ENCODE measurements at places on chromosomes 1 and 21.
A peak's percentile ranks its signal among the peaks of the same experiment; 100 is the strongest.

DNA sequence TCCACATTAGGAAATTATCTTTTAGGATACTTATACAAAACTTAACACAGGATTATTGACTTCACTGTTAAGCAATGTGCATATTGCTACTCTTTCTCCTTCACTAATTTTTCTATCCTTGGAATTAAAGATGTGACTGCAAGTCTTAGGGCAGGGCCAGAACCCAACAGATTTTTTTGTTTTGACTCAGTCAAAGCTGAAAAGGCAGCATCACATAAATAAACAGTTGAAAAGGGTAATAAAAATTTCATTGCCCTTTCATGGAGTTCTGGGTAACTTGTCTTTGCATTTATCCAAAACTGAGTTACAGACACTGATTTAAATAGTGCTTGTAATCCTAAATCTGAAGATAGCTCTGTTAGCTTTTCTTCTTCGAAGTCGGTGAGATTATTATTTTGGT is 1.9 kb upstream of the TMEM35B start:
- no peak for DNase-seq

- peak; percentile 21 for DNase-seq
Observed at GRCh38 chr21:17660452-17660851, 47.8 kb upstream of the BTG3 start.

- DNase-seq: no peak
Observed at GRCh38 chr1:211231873-211232272, 27.3 kb upstream of the RCOR3 start.

DNA sequence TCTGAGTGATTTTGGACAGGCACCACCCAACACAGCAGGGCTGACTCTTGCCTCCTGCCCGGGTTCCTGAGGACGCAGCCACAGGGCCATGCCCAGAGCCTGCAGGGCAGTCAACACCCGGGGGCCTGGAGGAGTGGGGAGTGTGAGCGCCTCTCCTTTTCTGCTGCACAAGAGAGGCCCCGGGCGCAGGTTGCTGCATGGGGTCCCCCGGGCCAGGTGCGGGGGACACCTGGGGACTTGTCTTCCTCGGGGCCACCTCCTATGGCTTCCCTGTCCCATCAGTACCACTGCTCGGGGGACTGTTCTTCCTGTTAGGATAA is 6.9 kb upstream of the TTC34 start:
- no peak for DNase-seq

GRCh38 chr1:6753320-6754140 is 31.7 kb upstream of the CAMTA1 start:
- DNase-seq: no peak

- DNase-seq: no peak
Observed at GRCh38 chr21:21045518-21045917, 47.3 kb downstream of the NCAM2 start.

GRCh38 chr21:17466166-17466565 is 46.7 kb upstream of the CXADR start:
- DNase-seq: peak; percentile 68

GRCh38 chr21:45988366-45989347 is 7.1 kb downstream of the COL6A1 start:
- no peak for DNase-seq

- DNase-seq: no peak
Observed at GRCh38 chr1:205444300-205444930, 11.4 kb downstream of the BLACAT1 start.

GRCh38 chr21:35461700-35462099 is 412.6 kb upstream of the RUNX1 start:
- DNase-seq: no peak

GRCh38 chr1:91979383-91979782 is 30.2 kb downstream of the BRDT start:
- DNase-seq: no peak

GRCh38 chr1:78038491-78038939 is 7.3 kb upstream of the GIPC2 start:
- no peak for DNase-seq

GRCh38 chr1:41009466-41009865 is 12.1 kb downstream of the SLFNL1 start:
- DNase-seq: no peak

- peak; percentile 42 for DNase-seq
Observed at GRCh38 chr1:116855191-116855619, 54.5 kb upstream of the PTGFRN start.

DNA sequence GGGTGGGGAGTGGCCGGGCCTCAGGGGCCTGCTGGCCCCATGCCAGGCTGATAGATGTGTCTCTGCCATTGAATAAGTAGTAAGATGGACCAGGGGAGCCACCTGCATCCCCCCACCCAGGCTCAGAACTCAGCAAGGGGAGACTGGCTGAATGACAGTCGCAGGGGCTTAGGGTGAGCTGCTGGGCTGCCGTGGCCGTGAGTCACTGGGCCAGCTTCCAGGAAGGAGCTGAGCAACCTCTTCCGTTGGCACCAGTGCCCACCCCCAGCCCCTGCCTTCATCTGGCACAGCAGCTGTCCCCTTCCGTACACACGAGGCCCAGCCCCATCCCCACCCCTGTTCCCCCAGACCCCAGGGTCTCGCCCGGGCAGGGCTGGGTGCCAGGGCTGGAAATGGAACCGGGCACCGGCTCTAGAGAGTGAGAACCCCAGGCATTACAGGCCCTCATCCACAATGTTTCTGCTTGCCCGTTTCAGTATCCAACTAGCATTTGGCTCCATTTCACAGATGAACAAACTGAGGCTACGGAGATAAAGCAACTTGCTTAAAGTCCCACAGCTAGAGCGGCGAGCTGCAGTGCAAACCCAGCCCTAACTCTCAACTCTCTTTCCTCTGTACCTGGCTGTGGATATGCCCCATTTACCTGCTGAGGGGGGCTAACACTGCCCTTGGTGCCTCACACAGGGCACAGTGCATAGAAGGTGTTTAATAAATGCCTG is 10.2 kb downstream of the WNT4 start:
- DNase-seq: peak; percentile 67

DNA sequence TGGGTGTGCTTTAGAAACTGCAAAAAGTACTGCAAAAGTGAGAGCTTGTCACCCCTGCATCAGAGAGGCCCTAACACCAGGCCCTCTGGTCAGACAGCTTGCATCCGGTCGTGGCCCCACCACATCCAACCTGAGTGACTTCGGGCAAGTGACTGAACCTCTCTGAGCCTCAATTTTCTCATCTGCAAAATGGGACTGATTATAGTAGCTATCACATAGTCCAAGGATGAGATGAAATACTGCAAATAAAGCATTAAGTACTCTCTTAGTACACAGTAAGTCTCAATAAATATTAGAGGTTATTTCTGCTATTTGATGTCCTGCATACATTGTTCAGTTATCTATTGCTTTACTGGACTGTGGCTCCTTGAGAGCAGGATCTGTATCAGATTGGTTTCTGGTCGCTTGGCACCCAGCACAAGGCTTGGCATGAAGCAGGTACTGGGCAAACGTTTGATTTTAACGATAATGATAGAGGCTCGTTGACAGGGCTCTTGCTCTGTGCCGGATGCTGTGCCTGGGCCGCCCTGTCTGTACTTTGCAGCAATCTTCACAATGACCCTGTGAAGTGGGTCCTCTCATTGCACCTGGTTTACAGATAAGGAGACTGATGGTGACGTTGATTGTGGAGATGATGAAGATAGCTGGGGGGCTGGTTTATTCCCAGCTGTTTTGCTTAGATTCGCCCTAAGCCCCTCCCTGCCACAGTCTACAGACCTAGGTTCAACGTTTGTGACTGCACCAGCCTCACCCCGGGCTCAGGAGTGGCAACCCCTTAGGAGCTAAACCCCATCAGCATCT is 43.6 kb downstream of the RAP1GAP start:
- DNase-seq: no peak

GRCh38 chr1:55970526-55971110 is 608.7 kb downstream of the PLPP3 start:
- DNase-seq: peak; percentile 89

- DNase-seq: peak; percentile 91
Observed at GRCh38 chr1:243582326-243582725, 267.7 kb downstream of the AKT3 start.

DNA sequence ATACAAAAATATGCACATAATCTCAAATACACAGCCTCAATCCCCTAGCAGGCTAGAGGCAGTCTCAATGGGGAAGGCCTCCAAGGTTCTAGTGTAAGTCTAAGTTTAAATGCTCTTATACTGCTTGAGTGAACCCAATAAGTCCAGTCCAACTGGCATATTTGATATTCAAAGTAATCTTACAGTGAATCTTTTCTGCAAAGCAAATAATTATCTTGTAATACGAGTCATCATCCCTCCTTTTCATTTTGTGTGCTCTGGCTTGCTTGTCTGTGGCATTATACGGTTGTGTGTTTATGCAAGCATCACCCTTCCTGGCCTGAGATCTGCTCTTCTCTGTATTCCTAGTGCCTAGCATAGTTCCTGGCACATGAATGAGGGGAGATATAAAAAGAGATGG is 166.9 kb upstream of the HMGB4 start:
- no peak for DNase-seq

- no peak for DNase-seq
Observed at GRCh38 chr1:246768403-246769020, 44.3 kb downstream of the SCCPDH start.

- DNase-seq: peak; percentile 92
Observed at GRCh38 chr1:63746129-63746864, 27.5 kb upstream of the ROR1 start.

DNA sequence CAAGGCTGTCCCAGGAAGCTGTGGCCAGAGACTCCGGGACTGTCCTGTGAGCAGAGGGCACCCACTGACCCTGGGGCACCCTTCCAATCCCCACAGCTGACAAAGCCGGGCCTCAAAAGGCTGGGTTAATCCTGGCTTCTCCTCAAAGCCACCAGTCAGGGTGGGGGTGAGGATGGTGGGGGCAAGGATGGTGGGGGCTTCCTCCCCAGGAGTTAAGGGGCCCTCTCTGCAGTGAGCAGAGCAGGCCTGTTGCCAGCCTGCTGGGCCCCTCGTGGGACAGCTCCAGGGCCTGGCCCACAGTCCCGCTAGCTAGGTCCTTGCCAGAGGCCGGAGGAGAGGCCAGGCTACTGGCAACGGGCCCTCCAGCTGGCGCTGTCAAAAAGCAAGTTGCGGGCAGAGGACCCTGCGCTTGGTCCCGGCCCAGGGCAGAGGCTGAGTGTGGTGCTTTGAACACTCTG is 37.9 kb upstream of the CCDC27 start:
- DNase-seq: no peak

DNA sequence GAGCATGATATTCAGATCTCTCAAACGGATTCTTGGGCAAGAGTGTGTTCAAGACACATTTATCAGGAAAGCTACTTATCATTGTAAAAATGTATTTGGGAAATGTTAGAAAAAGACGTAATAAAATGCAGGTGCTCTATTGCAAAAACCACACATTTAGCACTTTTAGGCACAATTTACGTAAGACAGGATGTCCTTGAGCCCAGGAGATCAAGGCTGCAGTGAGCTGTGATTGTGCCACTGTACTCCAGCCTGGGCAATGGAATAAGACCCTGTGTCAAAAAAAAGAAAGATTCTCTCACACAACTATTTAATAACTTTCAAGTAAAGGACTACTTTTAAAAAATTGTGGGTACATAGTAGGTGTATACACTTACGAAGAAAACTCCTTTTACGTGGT is 18.4 kb downstream of the SLC25A33 start:
- DNase-seq: no peak

DNA sequence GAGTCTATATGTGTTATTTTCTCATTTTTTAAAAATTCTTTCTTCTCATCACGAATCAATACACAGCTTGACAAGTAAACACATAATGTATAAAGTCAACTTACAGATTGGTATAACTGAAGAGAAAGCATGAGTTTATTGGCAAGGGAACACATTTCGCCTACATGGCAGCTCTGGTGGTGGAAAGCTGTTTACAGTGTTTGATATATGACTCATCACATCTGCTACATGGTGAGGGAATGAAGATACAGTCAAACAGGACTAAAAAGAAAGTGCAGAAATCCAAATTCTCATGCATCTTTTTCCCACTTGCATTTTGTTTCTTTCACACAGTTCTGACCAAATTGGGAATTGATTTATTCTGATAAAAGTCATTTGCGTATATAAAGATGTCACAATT is 122.2 kb upstream of the ADGRL4 start:
- peak; percentile 83 for DNase-seq

DNA sequence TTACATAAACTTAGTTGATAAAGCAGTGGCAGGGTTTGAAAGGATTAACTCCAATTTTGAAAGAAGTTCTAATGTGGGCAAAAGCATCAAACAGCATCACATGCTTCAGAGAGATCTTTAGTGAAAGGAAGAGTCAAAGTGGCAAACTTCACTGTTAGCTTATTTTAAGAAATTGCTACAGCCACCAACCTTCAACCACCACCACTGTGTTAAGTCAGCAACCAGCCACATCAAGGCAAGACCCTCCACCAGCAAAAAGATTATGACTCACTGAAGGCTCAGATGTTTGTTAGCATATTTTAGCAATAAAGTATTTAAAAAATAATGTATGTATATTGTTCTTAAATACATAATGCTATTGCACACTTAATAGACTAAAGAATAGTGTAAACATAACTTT is 21.3 kb upstream of the MAGI3 start:
- DNase-seq: no peak

DNA sequence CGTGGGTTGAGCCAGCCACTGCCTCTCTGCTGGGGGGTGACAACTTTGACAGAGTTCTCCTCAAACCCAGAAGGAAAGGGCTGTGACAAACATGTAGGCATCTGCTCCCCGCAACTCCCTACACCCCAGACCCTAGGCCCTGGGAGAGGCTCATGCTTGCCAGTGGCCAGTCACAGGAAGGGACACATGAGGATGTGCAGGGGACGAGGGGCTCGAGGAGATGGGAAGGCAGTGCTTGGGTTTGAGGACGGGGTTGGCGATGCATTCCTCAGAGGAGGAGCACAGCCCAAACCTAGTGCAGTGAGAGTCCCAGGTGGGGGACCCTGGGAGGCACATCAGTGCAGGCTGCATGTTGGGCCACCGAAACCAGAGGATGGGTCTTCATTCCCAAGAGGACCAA is 62.1 kb downstream of the STUM start:
- no peak for DNase-seq

- no peak for DNase-seq
Observed at GRCh38 chr21:36171336-36171735, 14.7 kb downstream of the DOP1B start.
